ENCODE measurements at places on chromosomes 1 and 21. TPM values are rescaled to one million over a fixed set of nuclear protein-coding genes. Genes with fewer than 3 reads are reported as not detected.

DNA sequence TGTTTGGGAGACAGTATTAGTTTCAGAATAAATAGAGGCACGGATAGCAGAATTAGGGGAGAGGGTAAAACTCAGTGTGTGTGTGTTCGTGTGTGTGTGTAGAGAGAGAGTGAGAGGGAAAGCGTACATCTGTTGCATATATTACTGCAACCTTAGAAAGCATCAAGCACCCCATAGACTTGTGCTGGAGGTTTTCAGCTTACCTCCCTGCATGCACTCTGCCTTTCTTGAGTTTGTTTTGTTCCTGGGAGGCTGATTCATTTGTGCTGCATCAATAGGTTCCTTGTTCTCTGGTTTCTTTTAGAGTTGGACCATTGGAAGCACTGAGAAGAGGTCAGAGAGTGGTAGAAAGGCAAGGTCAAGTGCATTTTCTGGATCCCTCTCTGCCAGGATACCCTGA, 104.4 kb upstream of the KCNK1 start:
- H3K27ac ChIP-seq, result no peak overlapping the region
- peaks cover 2% of the 10 kb centered on the region for H3K27me3 ChIP-seq
- DNase-seq, result no peak
- H3K4me3 ChIP-seq, result no peak overlapping the region
- H3K4me1 ChIP-seq, result no peaks in the 10 kb centered on the region

The CFHR3 gene
- total RNA-seq, result 0.11 TPM

The CRNN gene
- total RNA-seq, result not detected

- H3K4me3 ChIP-seq, result peak overlapping the region; percentile 99
- peak; percentile 57 for DNase-seq
- no peaks in the 10 kb centered on the region for H3K27me3 ChIP-seq
- peaks cover 29% of the 10 kb centered on the region for H3K4me1 ChIP-seq
Measured at GRCh38 chr1:27603309-27603680, 649 bp downstream of the AHDC1 start.

The WNT2B gene
- total RNA-seq, result 0.86 TPM

DNA sequence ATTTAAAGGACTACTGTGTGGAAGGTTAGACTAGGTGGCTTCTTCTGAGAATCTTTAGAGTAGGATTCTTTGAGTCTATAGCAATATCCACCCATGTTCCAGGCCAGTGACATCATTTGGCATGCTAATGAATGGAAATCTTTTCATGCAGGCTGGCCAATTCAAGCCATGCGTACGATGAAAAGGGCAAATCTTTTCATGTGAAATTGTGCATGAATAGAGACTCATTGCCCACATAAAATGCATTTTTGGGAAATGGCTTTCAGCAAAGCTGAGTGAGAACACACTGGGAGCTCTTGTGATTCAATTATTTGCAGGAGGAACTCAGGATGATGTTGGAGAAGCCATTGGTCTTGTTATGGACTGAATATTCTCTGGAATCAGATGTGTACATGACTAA, 324.9 kb upstream of the DAB1 start:
- no peak for DNase-seq
- H3K4me3 ChIP-seq, result no peak overlapping the region
- H3K27ac ChIP-seq, result no peak overlapping the region
